Kidney tubule cell (primary cell): ENCODE measurements at places on chromosomes 5 and 9.

DNA sequence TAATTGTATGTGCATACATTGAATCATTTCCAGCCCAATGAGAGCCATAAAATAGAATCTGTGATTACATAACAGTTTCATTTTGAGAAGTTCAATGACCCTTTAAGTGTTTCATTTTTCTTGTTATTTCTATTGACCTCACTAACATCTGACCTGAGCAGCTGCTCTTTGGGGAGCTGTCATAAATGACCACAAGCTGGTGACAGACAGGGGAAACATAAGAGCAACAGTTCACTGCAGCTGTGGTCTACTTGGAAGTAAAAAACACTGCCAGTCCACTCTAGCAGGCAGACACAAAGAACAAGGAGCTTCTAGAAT is 265.4 kb downstream of the DTWD2 start:
- DNase-seq, result no peak

DNA sequence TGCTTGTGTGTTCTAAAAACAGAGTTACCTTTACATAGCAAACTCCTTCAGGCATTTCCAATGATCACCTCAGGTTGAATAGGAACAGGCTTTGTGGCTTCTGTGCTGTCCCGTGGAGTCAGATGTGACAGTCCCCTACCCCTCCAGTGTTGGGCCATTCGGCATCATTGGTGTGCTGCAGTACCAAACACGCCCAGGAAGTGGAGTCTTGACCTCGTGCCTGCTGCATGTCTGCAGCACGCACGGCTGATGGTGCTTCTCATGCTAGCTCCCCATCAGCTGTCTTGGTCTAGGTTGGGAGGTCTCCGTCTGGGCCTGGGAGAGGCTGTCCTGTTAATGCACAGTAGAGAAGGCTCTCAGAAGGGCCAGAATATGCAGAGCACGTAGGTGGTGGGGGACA is 42.5 kb upstream of the PHF2 start:
- no peak for DNase-seq

GRCh38 chr5:126277762-126278161 is 145.4 kb upstream of the GRAMD2B start:
- DNase-seq, result no peak

GRCh38 chr9:134959971-134960310 is 42.2 kb upstream of the FCN1 start:
- no peak for DNase-seq

- no peak for DNase-seq
Observed at GRCh38 chr5:111398013-111398412, 114.3 kb downstream of the STARD4 start.
